ENCODE measurements at places on chromosomes 2 and 18.
A peak's percentile ranks its signal among the peaks of the same experiment; 100 is the strongest.

DNA sequence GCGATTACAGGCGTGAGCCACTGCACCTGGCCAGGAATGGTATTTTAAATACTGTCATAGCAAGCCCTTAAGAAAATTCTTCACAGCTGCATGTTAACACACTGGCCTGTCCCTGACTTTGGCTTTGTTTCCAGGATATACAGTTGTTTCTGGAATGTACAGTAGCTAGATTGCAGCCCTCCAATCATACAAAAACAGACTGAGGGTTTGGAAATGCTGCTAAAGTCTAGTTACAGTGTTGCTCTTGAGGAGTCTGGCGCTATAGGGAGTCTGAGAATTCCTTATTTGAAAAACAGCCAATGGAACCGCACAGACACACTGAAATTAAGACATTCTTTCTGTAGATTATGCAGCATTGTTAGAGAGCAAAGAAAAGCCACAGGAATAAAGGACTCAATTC, 37.7 kb downstream of the STON1 start:
- DNase-seq, result no peak

DNA sequence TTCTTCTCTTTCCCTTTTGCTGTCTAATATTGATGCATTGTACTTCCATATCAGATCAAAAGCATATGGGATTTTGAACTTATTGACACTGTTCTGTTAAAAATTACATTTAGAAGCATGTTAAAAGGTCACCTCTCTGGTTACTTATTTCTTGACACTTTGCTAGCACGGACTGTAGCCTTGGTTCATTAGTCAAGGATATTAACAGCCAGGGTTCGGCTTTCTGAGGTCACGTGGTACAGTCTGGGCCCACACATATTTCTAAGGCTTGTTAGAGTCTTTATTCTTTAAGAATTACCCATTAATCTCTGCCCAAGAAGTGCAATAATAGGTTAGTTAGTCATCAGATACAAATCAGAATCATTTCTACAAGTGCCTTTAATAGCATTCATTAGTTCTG, 1035.8 kb upstream of the FANCL start:
- no peak for DNase-seq

GRCh38 chr2:69890881-69891280, 2.9 kb upstream of the SNRNP27 start:
- DNase-seq, result no peak

GRCh38 chr2:240564561-240565332, 3.5 kb upstream of the RNPEPL1 start:
- no peak for DNase-seq

DNA sequence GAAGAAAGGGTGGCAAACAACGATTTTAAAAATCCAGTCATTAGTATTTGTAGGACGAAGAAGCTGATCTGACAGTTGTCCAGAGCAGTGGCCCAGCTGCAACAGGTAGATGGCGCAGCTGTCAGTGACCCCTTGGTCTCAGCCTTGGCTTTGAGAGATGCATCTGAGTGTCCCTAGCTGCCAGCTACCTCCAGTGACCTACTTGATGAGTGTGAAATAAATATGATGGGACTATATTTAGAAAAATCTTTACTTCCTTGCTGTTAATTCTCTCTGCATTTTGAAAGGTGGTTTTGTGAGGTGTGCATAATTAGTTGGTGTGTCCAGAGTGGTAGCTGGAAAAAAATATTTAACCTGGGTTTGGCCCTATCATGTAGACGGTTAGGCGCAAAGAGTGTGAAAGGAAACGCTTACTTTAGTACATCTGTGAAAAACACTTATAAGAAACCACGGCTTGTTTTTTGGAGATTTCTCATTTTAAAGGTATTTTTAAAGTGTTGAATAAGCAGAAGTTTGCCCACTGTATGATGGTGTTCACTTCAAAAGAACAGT, 963 bp downstream of the INPP1 start:
- peak; percentile 20 for DNase-seq

DNA sequence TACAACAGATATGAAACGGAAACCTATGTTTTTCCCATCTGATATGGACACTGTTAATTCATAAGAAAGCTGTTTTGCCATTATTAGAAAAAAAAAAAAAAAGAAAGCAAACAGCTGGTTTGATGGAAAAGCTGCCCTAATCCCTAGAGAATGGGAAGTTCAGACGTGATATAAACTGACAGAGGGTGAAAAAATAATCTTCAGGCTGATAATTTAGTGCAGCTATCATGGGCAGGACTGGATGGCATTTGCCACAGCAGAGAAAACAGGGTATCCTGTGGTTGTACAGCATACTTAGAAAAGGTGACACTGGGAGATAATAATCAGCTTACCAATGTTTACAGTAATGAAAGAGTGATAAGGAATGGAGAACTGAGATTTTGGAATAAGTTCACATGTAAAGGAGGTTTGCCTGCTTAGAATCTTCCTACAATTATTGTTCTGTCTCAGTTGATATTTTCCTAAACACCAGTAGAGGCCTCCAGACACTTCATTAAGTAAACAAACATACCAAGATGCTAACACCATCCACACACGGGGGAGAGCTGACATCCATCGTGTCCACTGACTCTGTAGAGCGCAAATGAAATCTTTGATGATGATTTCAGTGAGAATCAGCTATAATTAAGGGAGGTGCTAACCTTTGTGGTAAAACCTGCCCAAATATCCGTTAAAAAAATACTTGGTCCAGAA, 211.6 kb upstream of the MMADHC start:
- no peak for DNase-seq

GRCh38 chr2:219284501-219285372, 5.6 kb downstream of the DNAJB2 start:
- DNase-seq, result no peak

DNA sequence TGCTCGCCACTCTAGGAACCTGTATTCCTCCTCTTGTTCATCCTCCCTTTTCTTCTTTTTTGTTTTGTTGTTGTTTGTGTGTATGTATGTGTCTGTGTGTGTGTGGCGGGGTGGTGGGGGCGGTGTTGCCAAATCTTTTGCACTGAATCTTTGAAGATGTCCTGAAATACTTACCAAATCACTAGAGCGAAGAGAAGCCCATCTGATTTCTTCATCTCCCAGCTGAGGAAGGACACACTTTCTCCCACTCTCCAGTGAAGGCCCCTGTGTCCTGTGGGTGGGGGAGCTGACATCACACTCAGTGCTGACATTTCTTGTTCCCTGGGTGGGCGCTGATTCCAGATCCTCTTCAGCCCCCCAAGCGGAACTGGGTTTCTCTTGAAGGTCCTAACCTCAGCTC, 74.5 kb downstream of the NEDD4L start:
- no peak for DNase-seq

DNA sequence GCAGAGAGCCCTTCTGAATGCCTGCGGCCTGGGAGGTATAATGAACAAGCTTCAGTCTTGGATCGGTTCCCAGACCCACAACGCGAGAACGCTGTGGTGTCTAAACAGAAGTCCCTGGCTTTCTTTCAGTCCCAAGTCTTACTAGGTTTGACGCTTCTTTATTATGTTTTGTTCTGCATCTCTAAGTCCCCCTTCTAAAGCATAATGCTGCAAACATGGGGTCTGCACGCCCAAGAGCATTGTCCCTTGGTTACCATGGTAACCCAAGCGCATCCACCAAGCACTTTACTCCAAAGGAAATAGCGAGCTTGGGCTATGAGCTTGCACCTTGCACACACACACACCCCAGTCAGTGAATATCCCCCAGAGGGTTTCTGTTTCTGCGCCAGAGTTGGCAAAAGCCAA, 193.7 kb downstream of the INO80D start:
- no peak for DNase-seq

GRCh38 chr2:14016289-14016955, 616.1 kb upstream of the LRATD1 start:
- no peak for DNase-seq

GRCh38 chr2:217775920-217776503, 226.8 kb downstream of the TNS1 start:
- DNase-seq, result no peak

DNA sequence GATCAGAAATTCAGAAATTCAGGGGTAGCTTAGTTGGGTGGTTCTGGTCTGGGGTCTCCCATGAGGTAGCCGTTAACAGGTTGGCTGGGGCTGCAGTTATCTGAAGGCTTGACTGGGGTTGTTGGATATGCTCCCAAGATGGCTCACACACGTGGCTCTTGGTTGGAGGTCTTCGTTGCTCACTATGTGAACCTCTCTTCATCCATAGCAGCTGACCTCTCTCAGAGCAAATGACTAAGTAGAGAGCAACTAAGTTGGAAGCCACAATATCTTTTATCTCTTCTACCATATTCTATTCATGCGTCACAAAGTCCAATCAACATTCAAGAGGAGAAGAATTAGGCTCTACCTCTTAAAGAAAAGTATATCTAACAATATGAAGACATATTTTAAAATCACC, 38.7 kb upstream of the SERTAD2 start:
- no peak for DNase-seq

DNA sequence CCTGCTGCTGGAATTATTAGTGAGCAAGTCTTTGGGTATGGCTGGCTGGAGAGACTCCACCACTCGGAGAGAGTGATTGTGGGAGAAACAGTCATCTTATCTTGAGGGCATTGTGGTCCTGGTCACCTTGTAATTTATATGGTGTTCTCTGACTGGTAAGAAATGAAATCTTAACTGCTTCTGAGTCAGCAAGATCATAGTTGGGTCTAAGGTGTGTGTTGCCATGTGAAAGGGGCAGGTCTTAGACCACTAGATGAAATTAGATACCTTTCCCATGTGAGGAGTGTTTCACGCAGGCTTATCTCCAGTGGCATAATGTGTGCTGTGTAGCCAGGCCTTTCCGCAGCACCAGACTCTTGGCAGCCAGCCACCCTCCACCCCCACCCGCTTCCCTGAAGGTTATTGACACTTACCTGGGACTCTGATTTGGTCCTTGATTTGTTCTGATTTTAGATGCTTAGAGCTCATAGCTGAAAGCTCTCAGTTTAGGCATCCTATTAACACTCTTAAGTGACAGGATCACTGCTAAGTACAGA, 7.7 kb downstream of the MAPRE3 start:
- no peak for DNase-seq

DNA sequence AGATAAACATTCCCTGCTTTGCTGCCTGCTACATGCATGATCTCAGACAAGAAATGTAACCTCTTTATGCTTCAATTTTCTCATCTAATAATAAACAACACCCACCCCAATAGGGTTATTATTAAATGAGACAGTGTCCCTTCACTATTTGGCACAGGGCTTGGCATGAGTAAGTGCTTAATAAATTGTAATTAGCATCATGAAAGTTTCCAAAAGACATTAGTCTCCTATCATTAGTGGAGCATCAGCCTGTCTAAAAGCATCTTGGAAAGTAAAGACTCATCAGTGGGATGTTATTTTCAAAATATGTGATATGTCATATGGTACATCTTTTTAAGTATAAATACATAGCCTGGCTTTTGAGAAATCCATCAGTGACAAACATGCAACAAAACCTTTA, 275.0 kb downstream of the ZEB2 start:
- DNase-seq, result no peak

DNA sequence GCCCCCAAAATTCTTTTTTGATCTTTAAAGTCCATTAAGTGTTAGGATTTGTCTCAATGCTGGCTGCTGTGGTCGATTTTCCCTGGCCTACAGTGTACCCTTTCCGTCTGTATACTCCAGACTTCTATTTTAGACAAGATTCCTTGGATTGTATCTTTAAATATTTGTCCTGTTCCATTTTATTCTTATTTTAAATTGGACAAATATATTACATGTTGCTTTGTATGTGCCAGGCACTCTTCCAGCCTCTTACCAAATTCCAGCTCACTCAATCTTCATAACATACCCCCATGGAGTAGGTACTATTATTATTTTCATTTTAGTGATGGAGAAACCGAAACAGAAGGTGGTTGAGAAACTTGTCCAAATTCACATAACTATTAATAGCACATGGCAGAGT, 58.1 kb downstream of the VWA3B start:
- DNase-seq, result no peak

DNA sequence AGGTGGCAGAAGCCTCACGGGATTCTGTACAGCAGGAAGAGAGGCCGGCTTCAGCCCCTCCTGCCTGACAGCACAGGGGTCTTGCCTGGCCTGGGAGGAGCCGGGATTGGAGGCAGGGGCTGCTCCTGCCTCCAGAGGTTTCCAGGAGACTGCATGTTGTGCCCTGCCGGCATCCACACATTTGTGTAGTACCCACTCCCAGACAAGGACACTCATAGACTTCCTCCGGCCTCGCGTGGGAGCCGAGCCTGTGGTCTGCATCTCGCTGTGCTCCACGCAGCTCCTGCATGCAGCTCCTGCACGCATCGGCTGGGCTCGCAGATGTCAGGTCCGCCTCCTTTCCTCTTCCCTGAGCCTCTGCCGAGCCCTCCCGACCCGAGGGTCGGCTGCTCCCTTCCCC, 34.7 kb downstream of the TPO start:
- DNase-seq, result no peak

GRCh38 chr18:72700961-72701710, 157.0 kb upstream of the CBLN2 start:
- no peak for DNase-seq

- no peak for DNase-seq
These were observed 4.4 kb upstream of the TWIST2 start for GRCh38 chr2:238843476-238843875.

DNA sequence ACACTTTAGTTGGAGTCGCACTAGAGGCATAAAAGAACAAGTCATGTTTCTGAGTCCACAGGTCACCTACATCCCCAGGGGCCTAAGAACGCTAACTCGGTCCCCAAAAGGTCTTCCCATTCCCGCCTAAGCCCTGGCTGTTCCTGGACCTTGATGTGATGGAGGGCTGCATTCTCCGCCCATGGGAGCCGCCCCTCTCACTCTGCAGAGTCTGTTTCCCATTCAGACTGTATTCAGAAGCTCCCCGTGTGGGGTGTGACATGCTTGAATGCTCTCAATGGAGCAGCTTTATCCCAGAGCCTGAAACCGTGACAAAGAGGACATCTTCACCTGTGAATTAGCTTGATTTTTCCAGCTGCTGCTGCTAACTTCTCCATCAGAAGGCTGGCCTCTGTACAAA, 319.0 kb upstream of the KLHL29 start:
- DNase-seq, result no peak

DNA sequence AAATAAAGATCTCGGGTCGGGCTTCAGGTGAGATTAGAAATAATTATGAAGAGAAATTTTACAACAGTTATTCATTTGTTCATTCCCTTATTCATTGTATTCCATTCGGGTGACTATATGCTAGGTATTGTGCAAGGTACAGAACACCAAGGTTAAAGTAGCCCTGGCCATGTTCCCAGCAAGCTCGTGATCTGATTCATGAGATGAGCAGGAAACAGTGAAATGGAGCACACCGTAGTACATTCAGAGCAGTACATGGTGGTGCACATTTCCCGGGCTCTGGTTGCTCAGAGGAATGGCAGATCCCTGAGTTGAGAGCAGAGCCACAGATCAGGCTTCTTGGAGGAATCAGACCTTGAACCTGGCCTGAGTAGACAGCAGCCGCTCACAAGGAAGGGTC, 87.7 kb downstream of the PRKRA start:
- no peak for DNase-seq

- DNase-seq, result no peak
These were observed 158.6 kb upstream of the THUMPD2 start for GRCh38 chr2:39937621-39938020.

DNA sequence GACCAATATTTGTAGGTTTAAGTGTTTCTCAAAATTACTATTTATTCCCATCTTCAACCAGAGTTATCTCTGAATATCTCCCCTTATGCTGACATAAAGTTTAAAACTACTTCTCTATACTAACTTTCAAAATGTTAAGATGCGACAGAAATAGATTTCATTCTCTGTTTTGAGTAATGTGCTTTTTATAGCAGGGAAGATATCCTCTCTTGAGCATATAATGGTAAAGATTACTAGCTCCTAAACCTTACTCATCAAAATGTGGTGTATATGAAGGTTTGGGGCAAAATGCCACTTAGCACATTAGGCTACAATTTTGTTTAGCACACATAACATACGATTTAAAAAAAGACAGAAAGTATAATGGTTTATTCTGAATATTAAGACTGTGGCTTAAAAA, 54.4 kb downstream of the CWC22 start:
- DNase-seq, result peak; percentile 30

Data from MV-4-11 (cell line).